NCI-H345 (cell line): ENCODE measurements at places on chromosomes 2 and 18.
A peak's percentile ranks its signal among the peaks of the same experiment; 100 is the strongest.

- no peak for DNase-seq
Observed at GRCh38 chr18:26073758-26074157, 16.7 kb downstream of the SS18 start.

DNA sequence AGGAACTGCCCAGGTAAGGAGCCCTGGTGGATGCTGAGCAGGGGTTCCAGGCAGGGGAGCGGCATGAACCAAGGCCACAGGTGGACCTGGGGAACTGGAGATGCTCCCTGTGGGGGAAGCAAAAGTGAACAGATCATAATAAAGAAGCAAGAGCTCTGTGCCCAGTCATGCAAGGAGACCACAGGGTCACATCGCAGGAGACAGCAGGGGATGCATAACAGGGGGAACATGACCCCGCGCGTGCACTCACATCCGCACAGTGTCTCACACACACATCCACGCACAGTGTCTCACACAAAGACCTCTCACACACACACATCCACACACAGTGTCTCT is 473.3 kb upstream of the HS6ST1 start:
- no peak for DNase-seq

DNA sequence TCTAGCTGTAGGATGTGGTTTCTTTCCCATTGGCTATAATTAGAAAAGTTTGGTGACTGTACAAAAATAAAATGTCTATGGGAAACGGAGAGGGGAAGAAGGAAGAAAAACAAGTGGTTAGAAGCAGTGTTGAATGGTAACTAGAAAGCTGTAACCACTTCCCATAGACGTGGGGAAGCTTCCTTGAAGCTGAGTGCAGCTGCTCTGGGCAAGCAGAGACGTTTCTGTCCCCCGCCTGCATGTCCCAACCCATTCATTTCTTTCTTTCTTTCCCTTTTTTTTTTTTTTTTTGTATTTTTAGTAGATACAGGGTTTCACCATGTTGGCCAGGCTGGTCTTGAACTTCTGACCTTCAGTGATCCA is 367.8 kb upstream of the HS6ST1 start:
- DNase-seq: no peak

DNA sequence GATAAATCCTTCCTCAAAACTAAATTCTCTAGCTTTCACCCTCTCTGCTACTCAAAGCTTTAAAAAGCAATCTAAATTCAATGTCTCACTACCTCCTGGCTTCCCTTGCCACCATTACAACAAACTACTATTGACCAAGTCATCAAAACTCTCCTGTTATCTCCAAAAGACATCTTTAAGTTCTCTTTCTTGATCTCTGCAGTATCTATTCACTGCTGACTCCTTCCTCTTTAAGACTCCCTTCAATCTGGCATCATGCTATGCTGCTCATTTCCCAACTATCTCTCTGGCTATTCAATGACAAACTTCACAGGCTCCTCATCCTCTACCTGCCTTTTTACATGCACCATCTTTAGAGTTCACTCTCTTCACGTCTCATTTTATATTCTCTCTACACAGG is 5.9 kb downstream of the PPP3R1 start:
- DNase-seq: no peak

DNA sequence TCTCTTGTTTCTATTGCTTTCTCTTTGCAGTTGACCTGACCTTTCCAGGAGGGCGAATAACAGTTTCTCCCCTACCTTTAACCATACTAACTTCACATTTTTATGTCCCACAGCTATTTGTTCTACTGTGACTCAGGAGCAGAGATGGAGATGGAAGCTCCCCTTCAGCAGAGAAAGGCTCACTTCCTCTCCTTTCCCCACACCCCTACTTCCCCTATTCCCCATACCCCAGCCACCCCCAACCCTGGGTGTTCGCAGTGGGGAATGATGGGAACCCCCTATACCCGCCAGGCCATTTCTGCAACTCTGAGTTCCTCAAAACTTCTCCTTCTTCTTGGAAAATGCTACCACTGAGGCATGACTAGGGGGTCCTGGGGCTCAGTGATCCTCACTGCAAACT is 285.4 kb upstream of the MGAT5 start:
- no peak for DNase-seq

- peak; percentile 23 for DNase-seq
Observed at GRCh38 chr2:65834771-65835475, 402.5 kb upstream of the SPRED2 start.

- DNase-seq: no peak
Observed at GRCh38 chr2:157413326-157414035, 30.4 kb downstream of the CYTIP start.

GRCh38 chr2:29113891-29114321 is 1.3 kb upstream of the CLIP4 start:
- DNase-seq: no peak
